ENCODE measurements at places on chromosomes 7 and 10.

GRCh38 chr7:117041822-117042221, 88.5 kb downstream of the ST7 start:
- no peak overlapping the region for H3K4me3 ChIP-seq
- no peaks in the 10 kb centered on the region for H3K27me3 ChIP-seq
- H3K27ac ChIP-seq = no peak overlapping the region

DNA sequence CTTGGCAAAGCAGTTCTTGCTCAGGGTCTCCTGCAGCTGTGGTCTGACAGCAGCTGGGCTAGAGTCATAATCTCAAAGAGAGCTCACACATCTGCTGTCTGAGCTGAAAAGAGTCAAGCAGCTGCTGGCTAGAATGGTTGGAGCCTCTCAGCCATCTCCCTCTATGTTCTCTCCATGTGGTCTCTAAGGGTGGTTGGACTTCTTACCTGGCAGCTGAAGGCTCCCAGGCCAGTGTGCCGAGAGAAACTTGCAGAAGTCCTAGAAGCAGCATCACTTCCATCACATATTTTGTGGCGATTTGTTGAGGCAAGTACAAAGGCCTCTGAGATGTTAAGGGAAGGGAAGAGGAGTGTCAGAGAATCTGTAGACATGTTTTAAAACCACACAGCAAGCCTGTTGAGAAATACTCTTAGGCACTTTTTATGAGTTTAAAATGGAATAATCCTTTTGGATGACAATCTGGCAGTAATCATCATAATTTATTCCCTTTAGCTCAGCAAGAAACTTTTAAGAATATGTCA, 93.2 kb downstream of the REEP3 start:
- H3K36me3 ChIP-seq = peaks cover 12% of the 10 kb centered on the region
- H3K4me1 ChIP-seq = no peaks in the 10 kb centered on the region
- peak; percentile 41 for DNase-seq

DNA sequence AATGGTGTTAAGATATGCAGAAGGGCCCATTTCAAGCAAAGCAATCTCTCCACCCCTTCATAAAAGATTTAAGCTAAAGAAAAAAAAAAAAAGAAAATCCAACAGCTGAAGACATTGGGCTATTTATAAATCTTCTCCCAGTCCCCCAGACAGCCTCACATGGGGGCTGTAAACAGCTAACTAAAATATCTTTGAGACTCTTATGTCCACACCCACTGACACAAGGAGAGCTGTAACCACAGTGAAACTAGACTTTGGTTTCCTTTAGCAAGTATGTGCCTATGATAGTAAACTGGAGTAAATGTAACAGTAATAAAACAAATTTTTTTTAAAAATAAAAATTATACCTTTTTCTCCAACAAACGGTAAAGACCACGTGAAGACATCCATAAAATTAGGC, 28.6 kb downstream of the PPP3CB start:
- no peak for DNase-seq
- no peaks in the 10 kb centered on the region for H3K4me1 ChIP-seq
- H3K4me3 ChIP-seq = no peak overlapping the region
- H3K36me3 ChIP-seq = peaks cover 13% of the 10 kb centered on the region
- H3K27me3 ChIP-seq = no peaks in the 10 kb centered on the region

- H3K4me1 ChIP-seq = no peaks in the 10 kb centered on the region
- no peak overlapping the region for H3K27ac ChIP-seq
- H3K4me3 ChIP-seq = no peak overlapping the region
- no peak for DNase-seq
Observed at GRCh38 chr7:16278167-16278787, 143.1 kb downstream of the CRPPA start.
